Hepatocyte (in vitro differentiated cells): ENCODE measurements at places on chromosomes 3 and 15. TPM values are rescaled to one million over a fixed set of nuclear protein-coding genes. Genes with fewer than 3 reads are reported as not detected.
A peak's percentile ranks its signal among the peaks of the same experiment; 100 is the strongest.

DNA sequence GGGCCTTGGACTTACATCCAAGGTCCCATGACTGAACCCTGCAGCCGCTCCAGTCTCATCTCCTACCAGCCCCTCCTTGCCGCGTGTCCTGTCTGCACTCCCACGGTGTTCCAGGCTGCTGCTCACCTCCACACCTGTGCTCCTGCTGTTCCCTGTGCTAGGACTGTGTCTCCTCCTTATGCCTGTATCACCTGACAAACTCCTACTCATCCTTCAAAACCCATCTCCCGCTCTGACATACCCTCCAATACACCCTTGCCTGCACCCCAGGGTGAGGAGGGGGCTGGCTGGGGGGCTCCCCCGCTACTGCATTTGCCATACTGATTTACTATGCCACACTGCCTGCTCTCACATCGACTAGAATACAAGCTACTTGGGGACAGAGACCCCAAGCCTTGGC is 53.6 kb downstream of the CYP11A1 start:
- DNase-seq: no peak

DNA sequence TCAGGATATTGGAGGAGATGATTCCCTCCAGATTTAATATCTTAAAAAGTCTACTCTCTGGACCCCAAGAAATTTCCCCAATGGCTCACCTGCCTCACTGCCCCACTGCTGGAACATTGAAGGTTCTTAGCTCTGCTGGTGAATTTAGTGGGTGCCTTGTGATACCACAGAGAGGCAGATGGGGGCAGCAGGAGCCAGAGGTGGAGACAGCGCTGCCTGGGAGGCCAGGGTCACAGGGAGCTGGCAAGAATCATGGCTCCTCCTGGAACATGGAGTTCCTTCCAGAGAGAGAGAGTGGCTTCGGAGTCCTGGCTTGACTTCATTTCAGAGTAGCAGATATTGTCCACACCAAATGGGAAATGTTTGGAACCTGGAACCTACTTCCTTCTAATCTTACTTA is 263.5 kb upstream of the CFAP20DC start:
- peak; percentile 60 for DNase-seq

- no peak for DNase-seq
Measured at GRCh38 chr15:51170882-51171633, 76.4 kb upstream of the TNFAIP8L3 start.

GRCh38 chr15:25850154-25851111 is 12.7 kb downstream of the ATP10A start:
- peak; percentile 85 for DNase-seq

DNA sequence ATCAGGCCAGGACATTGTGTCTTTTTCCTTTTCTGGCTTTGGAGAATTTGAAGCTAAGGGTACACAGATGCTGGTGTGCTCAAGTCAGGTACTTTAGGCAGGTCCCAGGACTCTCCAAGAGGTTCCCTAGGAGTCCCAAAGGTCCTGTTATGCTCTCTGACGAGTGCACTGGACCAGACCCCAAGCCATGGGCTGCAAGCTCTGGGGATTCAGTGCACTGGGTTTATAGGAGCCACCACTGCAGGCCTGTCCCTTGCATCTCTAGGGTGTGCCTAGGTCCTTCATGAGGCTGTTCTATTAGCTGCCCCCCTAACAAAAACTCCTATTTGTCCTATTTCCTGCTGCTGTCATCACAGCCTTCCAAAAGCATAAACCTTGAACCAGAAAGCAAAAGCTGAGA is 31.9 kb upstream of the BFSP2 start:
- no peak for DNase-seq

DNA sequence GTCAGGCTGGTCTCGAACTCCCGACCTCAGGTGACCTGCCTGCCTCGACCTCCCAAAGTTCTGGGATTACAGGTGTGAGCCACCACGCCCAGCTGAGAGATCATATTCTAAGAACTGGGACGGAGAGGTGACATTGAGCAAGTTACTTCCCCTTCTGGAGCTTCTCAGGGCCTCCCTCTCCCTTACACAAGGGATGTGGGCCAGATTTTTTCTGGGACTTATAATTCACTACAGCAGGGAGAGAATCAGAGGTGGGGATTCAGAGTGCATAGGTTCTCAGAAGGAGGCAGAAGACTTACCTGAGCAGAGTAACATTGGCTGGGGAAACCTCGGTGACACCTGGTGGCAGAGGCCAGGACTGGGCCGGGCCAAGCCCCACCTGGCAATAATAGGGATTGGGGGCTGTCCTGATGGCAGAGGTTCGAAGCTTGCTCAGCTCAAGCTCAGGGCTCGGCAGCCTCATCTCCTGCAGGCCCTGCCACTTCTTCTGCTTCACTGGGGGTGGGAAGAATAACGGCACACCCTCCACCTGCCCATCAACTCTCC is 6.8 kb downstream of the LTK start:
- DNase-seq: no peak

The ITIH3 gene
- polyA plus RNA-seq: 66.9 and 71.7 TPM in 2 replicates

The FSTL1 gene
- polyA plus RNA-seq: 183 and 195 TPM in 2 replicates

DNA sequence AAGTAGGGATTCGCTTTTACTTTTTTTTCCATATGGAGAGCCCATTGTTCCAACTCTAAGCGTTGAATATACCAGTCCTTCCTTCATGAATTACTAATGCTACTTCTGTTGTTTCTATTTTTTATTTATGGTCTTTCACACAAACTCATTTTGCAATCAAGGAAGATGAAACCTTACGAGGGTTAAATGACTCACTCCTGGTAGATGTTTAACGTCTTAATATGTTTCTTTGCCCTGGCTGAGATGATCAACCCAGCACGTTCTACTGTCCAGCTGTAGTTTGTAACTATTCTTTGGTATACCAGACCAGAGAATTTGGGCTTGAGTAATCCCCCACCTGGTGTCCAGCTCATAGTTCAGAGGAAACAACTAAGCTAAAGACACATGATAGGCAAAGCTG is 23.1 kb downstream of the CDCP1 start:
- DNase-seq: peak; percentile 54

DNA sequence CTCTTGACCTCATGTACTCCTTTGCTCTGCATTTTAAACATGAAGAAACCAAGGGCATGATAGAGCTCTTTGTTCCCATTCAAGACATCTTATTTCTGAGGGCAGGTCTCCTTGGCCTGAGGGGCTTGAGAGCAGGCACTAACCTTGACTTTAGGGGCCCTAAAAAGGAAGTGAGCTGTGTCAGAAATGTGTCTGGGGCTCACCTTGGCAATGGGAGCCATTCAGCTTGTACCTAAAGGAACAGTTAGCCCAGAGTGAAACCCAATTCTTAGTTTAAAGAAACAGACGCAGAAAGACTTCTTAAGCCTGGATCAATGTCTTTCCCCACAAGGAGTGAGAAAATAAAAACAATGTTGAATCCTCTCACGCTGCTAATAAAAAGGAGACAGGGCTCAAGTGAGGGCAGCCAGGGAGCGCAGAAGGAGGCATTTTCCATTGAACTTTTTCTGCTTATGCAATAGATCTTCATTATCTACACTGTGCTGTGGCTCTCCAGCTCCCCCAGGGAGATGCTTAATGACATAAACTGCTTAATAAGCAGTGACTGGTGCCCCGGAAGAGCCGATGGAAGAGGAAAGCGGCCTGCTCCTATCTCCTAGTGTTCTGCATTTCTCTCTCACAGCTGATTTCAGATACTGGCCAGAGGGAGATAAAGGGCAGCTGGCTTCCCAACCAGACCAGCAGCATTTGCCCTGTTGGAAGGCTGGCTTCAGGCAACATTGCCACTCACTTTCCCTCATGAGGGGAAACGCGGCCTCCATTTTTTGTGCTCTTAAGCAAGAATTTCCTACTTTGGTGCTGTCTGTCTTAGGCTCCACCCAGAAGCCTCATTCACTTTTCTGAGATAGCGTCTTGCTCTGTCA is 152.0 kb downstream of the OPA1 start:
- DNase-seq: peak; percentile 72

DNA sequence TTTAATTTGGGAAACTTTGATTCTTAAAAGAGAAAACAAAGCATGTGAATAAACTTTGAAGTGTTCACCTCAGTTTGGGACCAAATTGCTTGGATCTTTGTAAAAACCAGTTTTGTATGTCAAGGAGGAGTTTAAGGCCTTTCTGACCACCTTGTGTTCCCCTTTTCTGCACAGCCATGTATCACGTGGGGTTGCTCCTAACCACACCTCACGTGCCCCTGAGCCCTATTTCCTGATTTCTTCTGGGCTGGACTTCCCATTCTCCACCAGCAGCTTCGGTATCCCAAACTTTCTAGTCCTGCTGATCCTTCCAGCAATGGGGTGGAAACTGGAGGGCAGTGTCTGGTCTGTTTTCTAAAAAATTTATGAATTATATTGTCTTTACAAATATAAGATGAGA is 76.4 kb upstream of the STT3B start:
- no peak for DNase-seq

GRCh38 chr3:172607305-172608121 is 84.3 kb upstream of the TNFSF10 start:
- DNase-seq: no peak

GRCh38 chr3:32176989-32177701 is 61.3 kb upstream of the CMTM8 start:
- peak; percentile 82 for DNase-seq

The DAZL gene
- polyA plus RNA-seq: not detected in 2 replicates

The SLC12A8 gene
- polyA plus RNA-seq: 18.9 and 19.3 TPM in 2 replicates

DNA sequence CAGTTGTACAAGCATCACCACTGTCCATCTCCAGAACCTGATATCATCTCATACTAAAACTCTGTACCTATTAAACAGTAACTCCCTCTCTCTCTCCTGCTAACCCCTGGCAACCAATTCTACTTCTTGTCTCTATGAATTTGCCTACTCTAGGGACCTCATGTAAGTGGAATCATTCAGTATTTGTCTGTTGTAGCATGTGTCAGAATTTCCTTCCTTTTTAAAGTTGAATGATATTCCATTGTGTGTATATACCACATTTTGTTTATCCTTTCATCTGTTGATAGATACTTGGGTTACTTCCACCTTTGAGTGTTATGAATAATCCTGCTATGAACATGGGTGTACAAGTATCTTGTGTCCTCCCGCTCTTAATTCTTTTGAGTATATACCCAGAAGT is 16.6 kb downstream of the ZNF592 start:
- no peak for DNase-seq

The ST8SIA2 gene
- 1.1 and 1.7 TPM in 2 replicates for polyA plus RNA-seq

DNA sequence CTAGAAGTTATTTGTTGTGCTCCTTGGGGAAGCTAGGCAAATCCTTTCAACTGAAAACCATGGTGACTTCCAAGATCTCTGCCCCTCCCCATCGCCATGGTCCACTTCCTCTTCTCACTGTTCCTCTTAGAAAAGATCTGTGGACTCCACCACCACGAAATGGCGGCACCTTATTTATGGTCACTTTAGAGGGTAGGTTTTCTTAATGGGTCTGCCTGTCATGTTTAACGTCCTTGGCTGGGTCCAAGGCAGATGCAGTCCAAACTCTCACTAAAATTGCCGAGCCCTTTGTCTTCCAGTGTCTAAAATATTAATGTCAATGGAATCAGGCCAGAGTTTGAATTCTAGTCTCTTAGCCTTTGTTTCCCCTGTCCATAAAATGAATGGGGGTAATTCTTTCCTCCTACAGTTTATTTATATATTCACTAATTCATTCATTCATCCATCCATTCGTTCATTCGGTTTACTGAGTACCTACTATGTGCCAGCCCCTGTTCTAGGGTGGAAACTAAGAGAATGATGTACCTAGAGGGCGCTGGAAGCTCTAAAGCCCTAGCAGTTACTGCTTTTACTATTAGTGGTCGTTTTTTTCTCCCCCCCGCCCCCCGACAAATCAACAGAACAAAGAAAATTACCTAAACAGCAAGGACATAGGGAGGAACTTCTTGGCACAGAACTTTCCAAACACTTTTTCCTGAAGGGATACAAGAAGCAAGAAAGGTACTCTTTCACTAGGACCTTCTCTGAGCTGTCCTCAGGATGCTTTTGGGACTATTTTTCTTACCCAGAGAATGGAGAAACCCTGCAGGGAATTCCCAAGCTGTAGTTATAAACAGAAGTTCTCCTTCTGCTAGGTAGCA is 657 bp downstream of the PATL2 start:
- DNase-seq: peak; percentile 47
